ENCODE measurements at places on chromosomes 2 and 18.

GRCh38 chr2:177306550-177306949, 42.0 kb upstream of the NFE2L2 start:
- no peak for DNase-seq

DNA sequence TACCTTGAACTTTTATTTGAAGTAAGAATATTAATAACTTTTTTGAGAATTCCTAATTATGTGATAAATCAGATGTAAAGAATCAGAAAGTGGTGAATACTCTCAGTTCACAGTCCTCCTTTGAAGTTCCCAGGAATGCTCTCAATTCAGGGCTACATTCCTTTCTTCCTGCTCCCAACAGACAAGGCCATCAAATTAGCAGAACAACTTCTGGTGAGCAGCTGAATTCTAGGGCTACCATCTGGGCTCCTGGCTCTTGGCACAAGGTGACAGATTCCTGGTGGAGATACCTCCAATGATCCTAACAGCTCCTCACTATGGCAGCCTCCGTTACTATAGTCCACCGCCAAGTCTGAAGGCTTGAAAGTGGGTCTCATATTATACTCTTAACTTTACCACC, 37.8 kb upstream of the OLA1 start:
- DNase-seq = no peak

- no peak for DNase-seq
Observed at GRCh38 chr2:191020742-191021381, 6.9 kb upstream of the STAT1 start.

- DNase-seq = no peak
Observed at GRCh38 chr2:220417503-220417902, 790.1 kb downstream of the SLC4A3 start.

Data from T-helper 1 cell (primary cell).